ENCODE measurements at places on chromosomes 6 and 20.

- no peak for DNase-seq
These were observed 121.0 kb downstream of the FHL5 start for GRCh38 chr6:96683819-96684528.

GRCh38 chr6:150641398-150642139 lies 41.9 kb downstream of the PLEKHG1 start:
- DNase-seq = no peak

- DNase-seq = no peak
These were observed 41.2 kb downstream of the SNX9 start for GRCh38 chr6:157864185-157864761.

- no peak for DNase-seq
These were observed 55.5 kb downstream of the TPBG start for GRCh38 chr6:82419132-82419581.

DNA sequence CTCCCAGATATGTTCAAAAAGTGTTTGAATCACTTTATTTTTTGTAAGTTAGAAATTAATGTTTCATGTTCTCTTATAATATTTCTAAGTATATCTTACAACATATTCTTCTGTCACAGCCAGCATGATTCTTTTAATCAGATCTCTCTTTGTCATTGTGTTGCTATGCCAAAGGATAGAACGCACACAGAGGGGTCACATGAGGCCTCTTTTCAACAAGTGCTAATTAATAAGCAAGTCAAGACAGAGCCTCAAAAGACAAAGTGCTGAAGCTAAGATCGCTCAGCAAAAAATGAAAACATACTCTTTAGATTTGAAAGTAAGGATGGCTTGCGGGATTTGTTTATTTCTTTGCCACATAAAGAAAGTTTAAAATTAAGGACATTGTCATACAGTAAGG lies 508.8 kb upstream of the PTCHD4 start:
- DNase-seq = no peak
